Activated effector memory CD4-positive, alpha-beta T cell treated with anti-CD3 and anti-CD28 coated beads, Interleukin-2, amount 50 U/mL, for 16 hours (primary cell): ENCODE measurements at places on chromosomes 2 and 18.

GRCh38 chr2:16252251-16252650, 311.9 kb downstream of the MYCN start:
- no peak for DNase-seq

- DNase-seq, result no peak
Observed at GRCh38 chr2:110816404-110817365, 84.3 kb downstream of the ACOXL start.

GRCh38 chr2:127887776-127888130, 2.0 kb upstream of the AMMECR1L start:
- no peak for DNase-seq

GRCh38 chr2:119174216-119174992, 15.9 kb upstream of the C1QL2 start:
- DNase-seq, result peak; percentile 82

GRCh38 chr2:108125581-108125980, 114.2 kb upstream of the SULT1C3 start:
- DNase-seq, result no peak

GRCh38 chr2:43946685-43947084, 49.1 kb downstream of the LRPPRC start:
- DNase-seq, result no peak

DNA sequence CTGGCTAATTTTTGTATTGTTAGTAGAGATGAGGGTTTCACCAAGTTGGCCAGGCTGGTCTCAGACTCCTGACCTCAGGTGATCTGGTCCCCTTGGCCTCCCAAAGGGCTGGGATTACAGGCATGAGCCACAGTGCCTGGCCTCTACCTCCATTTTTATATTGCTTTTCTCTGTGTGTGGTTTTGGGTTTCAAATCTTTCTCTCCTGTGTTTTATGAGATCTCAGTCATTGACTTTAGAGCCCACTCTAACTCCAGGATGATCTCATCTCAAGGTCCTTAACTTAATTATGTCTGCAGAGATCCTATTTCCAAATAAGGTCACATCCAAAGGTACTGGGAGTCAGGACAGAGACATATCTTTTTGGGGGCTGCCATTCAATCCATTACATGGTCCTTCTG, 24.7 kb downstream of the ARL4C start:
- no peak for DNase-seq

DNA sequence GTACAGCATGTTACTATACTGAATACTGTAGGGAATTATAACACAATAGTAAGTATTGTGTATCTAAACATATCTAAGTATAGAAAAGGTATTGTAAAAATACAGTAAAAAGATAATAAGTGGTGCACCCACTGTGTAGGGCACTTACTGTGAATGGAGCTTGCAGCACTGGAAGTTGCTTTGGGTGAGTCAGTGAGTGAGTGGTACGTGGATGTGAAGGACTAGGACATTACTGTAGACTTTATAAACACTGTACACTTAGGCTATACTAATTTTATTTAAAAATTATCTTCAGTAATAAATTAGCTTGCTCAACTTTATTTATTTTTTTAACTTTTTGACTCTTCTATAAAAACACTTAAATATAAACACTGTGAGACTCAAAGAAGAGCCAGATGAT, 82.6 kb downstream of the MTA3 start:
- no peak for DNase-seq

GRCh38 chr2:200125444-200126284, 170.3 kb downstream of the MAIP1 start:
- DNase-seq, result no peak

- no peak for DNase-seq
Observed at GRCh38 chr2:207938886-207939285, 86.4 kb downstream of the PLEKHM3 start.

DNA sequence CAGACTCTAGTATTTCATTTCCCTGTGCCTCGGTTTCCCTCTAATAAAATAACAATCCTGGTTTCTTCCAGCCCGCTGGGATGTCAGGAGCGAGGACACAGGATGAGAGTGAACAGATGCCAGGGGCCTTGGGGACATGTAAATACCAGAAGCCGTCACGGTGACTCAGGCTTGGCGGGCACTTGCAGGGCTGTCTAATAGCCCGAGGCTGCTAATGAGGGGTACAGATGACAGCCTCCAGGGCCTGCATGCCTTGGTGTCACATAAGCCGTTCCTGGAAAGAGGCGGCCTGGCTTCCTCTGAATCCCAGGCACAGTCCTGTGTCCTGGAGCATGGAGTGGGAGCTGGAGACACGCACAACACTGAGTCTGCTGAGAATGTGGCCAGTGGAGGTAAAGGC, 28.2 kb downstream of the HS1BP3 start:
- DNase-seq, result peak; percentile 44

DNA sequence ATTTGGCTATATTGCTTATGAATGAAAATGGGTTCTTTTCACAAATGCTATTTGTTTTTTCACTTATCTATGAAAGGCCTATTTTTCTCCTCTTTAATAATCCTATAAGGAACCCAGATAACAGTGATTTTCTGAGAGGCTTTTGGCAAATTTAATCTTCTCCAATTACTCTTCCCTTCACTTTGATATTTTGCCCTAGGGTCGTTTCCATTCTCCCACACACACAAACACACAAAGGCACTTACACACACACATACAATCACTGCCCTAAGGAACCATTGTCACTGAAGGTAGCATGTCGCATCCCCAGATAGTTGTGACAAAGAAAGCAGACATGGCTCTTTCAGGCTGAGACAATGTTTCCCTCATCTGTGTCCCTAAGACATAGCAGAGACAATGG, 170.1 kb upstream of the PGAP1 start:
- DNase-seq, result no peak

GRCh38 chr2:232104076-232104646, 142.6 kb downstream of the DIS3L2 start:
- no peak for DNase-seq

DNA sequence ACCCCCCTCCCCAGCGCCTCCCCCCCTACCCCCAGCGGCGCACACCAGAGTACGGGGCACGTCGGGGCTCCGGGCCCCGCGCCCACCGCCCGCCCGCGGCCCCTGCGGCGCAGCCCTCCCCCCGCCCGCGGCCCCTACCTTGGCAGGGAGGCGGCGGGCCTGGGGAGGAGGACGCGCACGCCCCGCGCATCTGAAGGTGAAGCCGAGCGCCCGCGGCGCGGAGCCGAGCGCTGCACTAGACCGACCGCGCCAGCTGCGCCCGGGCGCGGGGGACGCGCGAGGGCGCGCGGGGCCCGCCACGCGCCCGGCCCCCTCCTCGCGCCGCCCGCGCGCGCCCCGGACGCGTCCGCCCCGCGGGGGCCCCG, at the start of gene ZNF516:
ZNF516 (minus strand) TSS at position 237 of the 365 bp plus-strand sequence. CDS start 52,188 bp downstream, outside the sequence.
- no peak for DNase-seq

- DNase-seq, result no peak
Observed at GRCh38 chr18:30583768-30584167, 458.8 kb downstream of the DSC3 start.

DNA sequence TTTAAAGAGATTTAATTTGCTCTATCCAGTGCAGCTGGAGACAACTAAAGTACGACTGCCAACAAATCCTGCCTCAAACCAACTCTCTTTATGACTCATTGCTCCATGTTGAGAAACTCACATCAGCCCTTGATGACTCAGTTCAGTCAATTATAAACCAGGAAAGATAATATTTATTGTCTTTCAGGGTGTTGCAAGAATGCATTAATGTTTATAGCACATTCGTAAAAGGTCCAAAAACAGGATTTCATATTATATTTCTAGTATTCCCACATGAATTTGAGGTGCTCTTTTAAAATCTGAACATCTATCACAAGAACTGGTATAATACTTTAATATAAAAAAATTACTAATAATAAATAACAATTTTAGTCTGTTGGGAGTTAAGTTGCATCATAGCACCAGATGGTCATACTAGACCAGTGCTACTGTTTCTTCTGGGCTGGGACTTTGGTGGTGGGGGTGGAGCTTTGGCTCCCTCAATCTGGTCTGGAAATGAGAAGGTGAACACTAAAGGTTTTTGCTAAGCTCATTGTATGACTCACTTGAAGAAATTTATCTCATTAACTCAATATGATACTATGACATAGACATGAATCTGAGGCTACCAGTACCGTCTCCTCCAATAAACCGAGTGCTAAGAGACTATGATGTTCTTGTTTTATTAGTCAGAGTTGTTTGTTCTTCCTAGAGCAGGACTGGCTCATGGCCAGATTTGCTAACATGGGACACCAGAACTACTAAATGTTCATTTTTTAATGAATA, 26.6 kb upstream of the MAP3K20 start:
- DNase-seq, result no peak
